ENCODE measurements at places on chromosomes 3 and 15.

DNA sequence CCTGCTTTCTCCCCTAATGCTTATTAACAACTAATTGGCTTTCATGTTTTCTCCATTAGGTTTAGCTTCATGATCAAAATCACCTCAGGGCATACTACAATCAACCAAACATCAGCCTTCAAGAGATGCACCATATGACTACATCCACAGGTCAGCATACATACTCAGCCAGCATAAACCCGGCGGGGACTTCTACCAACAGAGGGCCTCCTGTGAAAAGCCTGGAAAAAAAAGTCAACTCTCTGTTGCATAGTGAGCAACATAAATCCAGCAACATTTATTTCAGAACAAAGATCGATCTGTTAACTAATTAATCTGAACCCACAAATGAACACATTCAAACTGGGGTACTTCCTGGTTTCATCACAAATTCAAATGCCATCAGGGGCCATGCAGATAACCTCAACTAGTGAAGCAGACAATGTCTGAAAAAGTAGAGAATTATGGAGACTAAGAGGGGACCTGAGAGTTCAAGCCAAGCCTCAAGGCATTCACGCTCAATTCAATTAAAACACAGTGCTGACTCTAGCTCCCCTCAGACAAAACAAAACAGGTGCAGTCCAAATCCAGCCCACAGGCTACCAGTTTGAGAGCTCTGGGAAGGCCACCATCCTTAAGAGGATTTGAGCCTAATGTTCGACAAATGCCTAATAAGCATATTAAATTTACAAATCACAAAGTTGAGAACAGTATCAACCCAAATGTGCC is 124.5 kb downstream of the MAGI1 start:
- no peak for DNase-seq

DNA sequence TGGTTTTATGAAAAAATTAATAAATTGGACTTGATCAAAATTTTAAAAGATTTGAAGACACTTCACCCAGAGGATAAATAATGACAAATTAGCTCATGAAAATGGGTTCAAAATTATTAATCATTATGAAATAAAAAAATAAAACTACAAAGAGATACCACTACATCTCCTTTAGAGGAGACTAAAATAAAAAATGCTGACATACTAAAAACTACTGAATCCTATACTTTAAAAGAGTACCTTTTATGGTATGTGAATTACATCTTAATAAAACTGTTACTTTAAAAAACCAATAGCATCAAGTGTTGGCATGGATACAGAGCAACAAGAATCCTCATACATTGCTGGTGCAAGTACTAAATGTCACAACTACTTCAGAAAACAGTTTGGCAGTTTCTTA is 46.0 kb upstream of the MYRIP start:
- no peak for DNase-seq

DNA sequence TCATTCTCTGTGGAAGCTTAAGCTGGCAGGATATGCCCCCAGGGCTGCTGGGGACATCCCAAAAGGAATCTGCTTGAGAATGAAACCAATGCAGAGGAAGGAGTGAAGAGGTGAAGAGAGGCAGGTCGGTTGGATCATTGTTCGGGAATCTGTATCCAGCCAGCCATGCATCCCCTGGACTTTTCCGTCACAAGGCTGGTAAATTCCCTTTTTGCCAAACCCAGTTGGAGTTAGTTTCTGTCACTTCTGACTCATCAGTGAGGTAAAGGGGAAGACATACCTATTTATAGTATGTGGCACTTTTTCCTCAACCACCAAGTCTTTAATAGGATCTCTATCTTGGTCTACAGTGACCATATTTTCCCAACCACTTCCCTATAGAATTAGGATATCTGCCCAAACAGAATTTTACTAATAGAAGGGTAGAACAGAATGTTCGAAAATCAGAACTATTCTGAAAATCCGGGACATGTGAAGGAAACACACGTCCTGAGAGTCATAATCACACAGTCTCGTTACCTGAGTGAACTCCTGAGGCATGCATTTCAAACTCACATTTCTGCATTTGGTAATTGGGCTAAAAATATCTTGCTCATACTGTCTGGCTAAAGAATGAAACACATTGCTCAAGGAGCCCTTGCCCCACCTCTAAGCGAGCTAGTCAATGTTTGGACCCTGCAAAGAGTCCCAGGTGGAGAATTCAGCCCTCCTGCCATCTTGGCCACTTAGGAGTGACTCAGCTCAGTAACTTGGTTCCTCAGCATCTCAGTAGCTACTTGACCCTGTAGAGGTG is 289.7 kb upstream of the ADAMTS9 start:
- DNase-seq, result no peak

DNA sequence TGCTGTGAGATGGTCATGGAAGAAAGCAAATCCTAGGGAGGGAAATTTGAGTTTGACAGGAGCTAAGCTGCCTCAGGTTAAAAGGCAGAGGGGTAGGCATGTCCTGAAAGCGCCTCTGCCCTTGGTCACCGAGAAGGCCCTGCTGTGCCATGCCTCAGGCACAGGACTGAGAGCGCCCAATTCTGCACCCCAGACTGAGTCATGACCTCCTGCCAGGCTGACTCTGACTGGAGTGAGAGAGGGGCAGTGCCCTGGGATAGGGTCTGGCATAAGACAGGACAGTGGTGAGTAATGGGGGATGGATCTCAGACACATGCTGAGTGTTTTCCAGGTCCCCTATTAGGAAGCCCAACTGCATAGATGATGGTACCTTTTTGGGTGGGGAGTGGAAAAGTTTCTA is 44.4 kb downstream of the EPHB1 start:
- no peak for DNase-seq

DNA sequence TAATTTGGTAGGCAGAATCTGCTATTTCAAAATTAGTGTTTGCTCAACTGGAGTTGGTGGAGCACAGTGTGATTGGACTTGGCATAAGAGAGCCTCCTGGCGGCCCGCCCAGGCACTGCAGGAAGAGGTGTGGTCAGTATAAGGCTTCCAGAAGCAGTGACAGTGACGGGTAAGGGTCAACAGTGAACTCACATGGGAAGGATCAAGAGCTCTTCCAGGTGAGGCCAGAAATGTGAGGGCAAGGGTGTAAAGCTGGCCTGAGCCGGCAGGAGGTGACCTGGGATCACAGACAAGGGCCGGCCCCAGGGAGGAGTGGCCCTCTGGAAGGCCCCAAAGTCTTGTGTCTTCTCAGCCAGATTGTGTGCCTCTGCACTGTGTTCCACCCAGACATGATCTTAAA is 93.2 kb upstream of the RNF7 start:
- no peak for DNase-seq

DNA sequence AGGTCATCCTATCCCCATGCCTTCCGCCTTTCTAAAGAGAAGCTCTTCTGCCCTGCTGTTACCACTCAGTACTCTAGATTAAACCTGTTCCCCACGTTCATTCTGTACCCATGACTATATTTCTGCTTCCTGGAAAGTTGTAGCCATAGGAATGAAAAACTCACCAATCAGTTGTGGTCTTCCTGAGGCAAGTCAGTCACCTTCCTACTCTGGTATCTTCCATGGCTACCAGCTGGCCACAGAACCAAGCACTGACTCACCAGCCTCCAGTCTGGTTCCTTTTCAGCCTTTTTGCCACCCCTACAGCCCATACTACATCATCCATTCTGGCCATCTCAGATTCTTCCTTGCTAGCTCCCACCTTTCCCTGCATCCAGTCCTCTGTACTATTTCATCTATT is 46.4 kb downstream of the TMEM44 start:
- no peak for DNase-seq

GRCh38 chr3:21056293-21056692 is 694.7 kb downstream of the ZNF385D start:
- no peak for DNase-seq

GRCh38 chr3:161372321-161373260 is 1.3 kb upstream of the SPTSSB start:
- no peak for DNase-seq

- DNase-seq, result no peak
These were observed 5.0 kb downstream of the THBS1 start for GRCh38 chr15:39585871-39586301.
